ENCODE measurements at places on chromosomes 5 and 9.

- DNase-seq: no peak
Measured at GRCh38 chr9:106072421-106072820, 378.1 kb downstream of the TMEM38B start.

DNA sequence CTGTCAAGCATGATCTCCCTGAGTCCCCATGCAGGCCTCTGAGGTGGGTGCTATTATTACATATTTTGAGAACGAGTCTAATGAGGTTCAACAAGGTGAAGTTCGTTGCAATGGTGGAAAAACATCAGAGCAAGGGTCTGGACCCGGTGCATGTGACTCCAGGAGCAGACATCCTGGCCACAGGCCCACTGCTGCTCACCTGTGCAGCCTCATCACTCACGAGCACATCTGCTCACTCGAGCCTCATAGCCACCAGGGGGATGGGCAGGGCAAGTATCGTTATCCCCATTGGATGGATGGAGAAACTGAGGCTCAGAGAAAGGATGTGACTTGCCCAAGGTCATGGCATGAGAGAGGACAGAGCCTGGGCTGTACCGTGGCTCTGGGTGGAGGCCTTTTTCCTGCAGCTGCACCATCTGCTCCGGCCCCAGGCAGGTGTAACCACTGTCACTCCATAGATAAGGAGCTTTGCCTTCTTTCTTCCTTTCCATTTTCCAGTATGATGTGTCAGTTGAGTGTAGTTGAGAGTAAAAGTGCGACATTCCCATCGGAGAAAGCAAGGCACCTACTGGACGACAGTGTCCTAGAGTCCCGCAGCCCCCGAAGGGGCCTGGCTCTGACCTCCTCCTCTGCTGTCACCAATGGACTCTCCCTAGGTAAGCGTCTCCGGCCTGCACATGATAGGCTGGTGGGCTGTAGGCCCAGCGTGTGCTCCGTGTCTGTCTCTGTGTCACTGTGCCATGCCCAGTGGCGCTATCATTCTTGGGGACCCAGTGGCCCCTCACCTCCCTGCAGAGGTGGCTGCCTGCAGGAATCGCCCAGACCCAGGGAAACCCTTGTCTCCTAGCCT is 68.4 kb upstream of the GARNL3 start:
- no peak for DNase-seq

DNA sequence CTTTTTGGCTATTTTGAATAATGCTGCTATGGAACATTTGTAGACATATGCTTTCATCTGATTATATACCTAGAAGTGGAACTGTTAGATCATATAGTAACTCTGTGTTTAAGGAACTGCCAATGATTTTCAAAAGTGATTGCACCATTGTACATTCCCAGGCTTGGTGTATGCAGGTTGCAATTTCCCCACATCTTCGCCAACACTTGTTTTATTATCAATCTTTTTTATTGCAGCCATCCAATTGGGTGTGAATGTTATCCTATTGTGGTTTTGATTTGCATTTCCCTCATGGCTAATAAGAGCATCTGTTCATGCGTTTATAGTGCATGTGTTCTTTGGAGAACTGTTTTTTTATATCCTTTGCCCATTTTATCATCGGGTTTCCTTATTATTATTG is 81.3 kb downstream of the PLAC8L1 start:
- no peak for DNase-seq

DNA sequence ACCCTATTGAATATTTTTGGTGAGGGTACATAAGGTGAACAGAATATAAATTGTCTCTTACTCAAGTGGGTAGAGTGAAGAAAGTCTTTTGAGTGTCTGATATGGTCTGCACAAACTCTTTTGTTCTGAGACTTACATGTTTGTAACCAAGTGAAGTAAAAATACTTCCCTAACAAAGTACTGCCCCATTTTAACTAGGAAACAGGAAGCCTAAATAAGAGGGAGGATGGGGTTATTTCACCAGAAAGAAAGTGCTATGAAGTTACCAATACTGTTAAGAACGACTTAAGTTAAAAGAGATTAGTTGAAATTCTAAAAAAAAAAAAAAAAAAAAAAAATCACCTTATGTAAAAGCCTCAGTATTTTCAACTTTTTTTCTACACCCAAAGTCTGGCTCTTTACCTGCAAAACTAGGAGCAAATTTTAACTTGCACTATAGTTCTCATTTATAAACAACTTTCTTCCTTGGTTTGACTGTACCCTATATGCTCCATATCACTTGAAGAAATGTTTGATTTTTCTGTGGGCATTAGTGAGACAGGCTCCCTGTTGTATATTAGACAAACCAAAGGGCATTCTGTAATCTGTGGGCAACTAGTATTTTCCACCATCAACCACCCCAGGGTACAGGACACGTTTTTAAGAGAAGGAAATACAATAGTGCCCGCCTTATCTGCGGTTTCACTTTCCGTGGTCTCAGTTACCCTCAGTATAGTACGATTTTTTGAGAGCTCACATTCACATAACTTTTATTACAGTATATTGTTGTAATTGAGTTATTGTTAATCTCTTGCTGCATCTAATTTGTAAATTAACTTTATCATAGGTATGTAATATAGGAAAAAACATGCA is 127.7 kb downstream of the NR3C1 start:
- no peak for DNase-seq

GRCh38 chr9:131500377-131500776 is 2.3 kb upstream of the POMT1 start:
- no peak for DNase-seq

GRCh38 chr5:159883522-159883950 is 32.7 kb upstream of the ADRA1B start:
- DNase-seq: no peak

- DNase-seq: no peak
Measured at GRCh38 chr9:131492070-131492469, 10.6 kb upstream of the POMT1 start.

DNA sequence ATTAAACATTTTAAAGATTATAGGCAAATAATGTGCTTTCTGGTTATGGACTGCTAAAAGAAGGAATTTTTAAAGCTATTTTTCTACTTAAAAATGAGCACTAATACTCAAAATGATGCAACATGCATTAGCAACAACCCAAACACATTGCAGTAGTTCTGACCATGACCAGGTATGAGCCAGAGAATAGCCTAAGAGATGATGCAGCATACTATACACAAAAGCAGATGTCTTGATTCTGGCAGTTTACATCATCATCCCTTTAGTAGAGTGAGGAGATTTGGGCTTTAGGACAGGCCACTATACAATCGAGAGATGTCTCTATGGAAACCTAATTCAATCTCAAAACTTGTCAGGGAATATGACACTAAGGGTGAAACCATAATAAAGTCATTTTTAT is 307.1 kb downstream of the PRR16 start:
- no peak for DNase-seq

- DNase-seq: no peak
Measured at GRCh38 chr5:32597041-32597629, 11.8 kb downstream of the SUB1 start.

- DNase-seq: no peak
Measured at GRCh38 chr5:133962801-133963476, 5.5 kb downstream of the C5orf15 start.

DNA sequence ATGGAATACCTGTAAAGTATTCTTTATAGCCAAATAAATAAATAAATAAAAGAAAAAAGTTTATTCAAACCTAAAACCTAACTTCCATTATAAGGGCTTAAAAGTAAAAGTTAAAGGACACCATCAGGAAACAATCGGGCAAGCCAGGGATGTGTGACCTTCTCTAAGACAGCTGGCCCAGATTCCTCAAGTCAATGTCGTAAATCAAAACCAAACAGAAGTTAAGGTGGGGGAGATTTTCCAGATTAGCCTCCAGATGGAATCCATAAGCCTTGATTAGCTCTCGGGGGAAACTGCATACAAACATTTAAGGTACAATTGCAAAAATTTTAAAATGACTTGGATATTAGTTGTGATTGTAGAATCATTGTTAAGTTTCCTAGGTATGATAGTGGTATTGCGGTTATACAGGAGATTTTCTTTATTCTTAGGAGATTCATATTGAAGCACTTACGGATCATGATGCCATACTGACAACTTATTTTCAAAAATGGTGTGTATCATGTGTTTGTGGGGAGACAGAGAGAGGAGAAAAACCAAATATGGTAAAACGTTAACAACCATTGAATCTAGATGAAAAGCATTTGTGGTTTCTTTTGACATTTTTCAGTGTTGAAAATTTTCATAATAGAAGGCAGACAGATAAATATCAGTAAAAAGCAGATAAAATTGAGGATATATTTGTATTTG is 21.5 kb upstream of the MGAT1 start:
- DNase-seq: no peak

DNA sequence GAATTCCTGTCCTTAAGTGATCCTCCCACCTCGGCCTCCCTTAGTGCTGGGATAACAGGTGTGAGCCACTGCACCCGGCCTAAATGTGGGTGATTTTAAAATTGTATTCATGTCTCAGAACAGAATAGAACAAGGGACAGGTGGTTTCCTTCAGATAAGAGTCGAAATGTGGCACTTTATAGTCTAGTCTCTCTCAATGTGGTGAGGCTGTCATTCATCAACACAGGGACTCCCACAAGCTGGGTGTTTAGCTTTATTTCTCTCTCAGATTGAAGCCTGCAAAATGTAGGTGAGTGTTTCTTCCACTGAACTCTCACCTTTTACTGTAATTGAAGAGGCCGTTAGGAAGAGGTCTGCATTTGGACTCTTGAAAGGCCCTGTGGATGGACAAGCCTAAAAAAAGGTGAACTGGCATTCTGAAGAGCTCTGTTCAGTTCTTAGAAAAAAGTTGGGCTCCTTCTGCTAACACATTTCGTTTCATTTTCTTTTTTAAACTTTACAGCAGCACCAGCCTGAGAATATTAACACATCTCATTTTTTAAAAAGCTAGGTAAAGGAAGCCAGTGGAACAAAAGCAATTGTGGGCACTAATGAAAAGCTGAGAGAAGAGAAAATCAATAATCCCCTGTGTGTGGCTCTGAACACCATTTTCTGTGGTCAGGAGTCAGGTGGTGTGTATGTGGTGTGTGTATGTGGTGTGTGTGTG is 126.2 kb upstream of the SLC28A3 start:
- no peak for DNase-seq

DNA sequence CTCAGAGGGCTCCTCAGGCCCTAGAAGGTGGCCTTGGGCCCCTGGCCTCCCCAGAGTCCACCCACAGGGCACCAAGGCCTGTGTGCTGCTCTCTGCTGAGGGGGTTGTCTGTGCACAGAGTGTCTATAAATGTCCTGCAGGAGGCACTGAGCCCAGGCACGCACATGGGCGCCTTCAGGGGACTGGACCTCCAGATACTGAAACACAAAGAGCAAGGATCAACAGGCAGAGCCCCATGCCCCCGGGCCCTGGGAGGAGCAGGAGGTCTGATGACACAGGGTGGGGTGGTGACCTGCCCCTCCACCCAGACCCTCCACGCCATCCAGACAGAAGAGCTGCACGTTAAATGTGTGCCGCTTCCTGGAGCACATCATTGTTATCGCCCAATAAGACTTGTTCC is 64.6 kb upstream of the SIMC1 start:
- DNase-seq: no peak

DNA sequence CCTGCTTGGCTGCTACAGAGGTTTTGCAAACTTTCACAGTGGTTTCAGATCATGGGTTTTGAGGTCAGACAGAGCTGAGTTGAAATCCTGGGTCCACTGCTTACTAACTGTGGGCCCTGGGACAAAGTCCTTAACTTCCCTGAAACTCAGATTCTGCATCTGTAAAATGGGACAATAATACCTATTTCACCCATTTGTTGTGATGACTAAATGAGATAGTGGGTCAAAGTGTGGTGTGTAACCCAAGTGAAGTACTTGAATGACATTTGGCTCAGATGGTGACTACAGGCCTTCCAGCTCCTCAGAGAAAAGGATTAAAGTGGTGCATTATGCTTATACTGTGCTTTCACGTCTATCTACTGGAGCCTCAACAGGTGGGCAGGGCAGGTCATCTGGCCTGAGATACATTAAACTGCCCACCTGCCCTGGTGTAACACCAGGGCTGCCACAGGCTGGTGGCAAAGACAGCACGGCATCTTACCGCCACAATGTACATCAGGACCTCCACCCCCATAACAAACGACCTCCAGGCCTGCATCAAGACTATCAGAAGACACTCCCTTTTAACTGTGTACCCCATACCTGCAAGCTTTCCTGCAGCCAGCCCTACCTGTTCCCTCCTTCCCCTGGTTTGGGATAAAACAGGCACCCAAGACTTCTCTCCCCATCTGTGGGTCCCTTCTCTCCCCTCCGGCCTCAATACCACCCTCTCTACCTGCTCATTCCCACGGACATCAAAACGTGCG is 846 bp upstream of the TRAF1 start:
- no peak for DNase-seq

DNA sequence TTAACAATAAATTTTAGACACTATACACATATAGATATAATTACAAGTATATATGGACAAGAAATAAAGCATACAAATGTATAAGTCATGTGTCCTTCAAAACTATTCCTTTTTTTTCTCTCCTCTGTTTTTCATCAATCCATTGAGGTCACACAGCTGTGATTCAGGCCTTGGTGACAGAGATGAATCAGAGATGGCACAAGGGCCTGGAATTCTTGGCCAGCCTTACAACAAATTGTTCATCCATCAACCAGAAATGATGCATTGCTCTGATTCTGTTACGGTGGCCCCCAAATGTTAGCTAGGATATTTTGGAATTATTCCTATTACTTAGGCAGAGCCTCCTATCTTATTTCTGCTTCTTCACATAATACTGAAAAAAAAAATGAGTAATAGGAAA is 108.7 kb upstream of the MPDZ start:
- no peak for DNase-seq

- DNase-seq: no peak
Measured at GRCh38 chr5:180128671-180129261, 57.2 kb upstream of the RNF130 start.

GRCh38 chr5:172064358-172064757 is 57.9 kb upstream of the FBXW11 start:
- no peak for DNase-seq

DNA sequence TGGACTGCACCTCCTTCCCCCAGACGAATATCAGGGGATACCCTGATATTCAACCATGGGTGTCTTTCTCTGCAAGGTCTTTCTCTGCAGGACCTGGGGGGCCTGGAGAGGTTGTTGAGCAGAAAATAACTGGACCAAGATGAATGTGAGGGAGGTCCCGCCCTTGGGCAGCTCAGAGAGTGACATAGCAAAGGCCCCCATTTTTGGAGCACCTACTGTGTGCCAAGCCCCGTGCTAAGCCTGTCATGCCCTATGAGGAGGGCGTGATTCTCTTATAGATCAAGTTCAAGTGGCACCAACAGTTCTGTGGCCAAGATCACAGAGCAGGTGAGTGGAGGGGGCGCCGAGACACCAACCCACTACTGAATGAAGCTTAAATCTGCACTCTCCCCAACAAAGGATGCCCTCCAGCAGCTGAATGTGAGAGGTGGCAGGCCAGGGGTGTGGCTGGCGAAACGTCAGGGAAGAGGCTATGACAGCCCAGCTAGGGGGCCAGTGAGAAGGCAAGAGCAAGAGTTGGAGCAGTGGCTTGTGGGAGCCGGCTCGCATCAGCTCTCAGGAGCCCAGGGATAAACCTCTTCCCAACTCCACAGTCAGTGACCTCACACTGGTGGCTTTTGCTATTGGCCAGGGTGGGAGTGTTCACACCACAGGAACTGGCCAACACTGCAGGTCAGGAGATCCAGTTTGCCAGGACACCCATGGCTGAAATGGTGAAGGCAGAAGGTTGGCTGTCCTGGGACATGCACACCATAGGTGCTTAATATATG is 5.3 kb downstream of the SARDH start:
- DNase-seq: no peak
